ENCODE measurements at places on chromosomes 6 and 20. TPM values are rescaled to one million over a fixed set of nuclear protein-coding genes. Genes with fewer than 3 reads are reported as not detected.
A peak's percentile ranks its signal among the peaks of the same experiment; 100 is the strongest.

DNA sequence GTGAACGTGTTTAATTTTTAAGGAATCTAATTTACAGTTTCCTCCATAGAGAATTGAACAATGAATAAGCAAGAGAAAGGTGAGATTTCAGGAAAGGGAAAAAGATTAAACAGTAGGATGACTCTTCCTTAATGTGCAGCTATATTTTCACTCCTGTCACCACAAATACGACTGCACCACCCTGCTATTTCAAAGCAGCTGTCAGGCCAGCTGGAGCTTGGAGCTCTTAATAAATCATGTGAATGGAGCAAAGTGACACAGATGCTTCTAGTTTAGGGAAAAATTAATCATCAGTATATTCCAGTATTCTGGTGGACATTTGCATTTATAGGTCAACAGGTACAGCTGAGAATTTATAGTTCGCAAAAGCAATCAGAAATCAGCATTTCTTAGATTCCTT, 56.5 kb upstream of the PKIB start:
- no peak for DNase-seq

DNA sequence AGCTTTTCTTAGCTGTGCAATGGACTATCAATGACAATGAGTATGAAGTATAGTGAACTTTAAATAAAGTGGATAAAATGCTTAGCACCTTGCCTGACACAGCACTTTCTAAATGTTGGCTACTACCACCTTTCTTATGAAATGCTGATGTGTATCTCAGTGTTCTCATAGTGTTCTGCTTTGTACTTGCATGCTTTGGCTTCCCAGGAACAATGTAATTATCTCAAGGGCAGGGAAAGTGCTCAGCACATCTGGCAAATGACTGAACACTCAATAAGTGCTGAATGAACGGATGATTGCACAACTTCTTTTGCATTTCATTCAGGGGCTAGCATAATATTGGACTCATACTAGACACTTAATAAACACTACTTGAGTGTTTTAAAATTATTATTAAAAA, 28.2 kb upstream of the NOX3 start:
- DNase-seq = peak; percentile 92

Gene SPEF1
- 0.09 TPM for total RNA-seq

- DNase-seq = no peak
Measured at GRCh38 chr20:16260911-16261310, 312.3 kb downstream of the KIF16B start.

Gene KIF25
- total RNA-seq = not detected

DNA sequence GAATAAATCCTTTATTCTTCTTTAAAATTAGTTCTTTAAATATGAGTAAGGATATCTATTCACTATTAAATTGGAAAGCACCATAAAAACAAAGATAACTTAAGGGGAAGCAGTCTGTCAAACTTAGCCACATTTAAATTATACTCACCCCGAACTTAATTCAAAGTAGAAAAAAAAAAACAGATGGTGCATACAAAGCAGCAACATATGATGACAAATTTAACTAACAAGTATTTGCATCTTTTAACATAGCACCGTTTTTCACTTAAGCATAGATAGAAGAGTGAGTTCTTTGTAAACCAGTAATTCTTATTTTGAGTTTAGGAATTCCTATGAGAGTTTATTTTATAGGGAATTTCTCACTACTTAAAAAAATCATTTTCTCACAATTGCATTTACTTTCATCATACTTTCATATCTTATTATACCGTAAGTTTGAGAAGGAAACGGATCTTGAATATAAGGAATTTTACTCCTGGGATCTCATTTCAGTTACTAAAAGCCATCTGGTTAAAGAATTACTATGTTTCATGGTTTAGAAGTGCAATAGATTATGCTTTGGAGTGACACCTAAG, 828.2 kb upstream of the MAP3K7 start:
- DNase-seq = no peak

DNA sequence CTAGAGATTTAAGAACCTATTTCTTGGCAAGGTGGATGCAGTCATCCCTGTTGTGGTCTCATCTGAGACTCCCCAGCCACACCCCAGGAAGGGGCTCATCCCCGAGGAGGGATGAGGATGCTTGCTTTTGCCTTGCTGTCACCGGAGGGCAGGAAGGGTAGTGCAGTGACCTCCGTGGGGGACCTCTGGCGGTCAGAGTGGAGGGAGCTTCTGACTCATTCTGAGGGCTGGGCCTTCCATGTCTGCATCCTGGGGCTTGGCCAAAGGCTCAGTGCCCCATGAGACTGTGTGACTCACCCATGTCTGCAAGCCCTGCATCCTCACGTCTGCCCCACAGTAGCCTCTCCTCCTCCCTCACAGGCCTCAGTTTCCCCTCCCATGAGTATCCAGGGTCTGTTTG, 38.7 kb downstream of the UQCC2 start:
- DNase-seq = peak; percentile 96

Gene DLL1
- total RNA-seq = 4.9 TPM

DNA sequence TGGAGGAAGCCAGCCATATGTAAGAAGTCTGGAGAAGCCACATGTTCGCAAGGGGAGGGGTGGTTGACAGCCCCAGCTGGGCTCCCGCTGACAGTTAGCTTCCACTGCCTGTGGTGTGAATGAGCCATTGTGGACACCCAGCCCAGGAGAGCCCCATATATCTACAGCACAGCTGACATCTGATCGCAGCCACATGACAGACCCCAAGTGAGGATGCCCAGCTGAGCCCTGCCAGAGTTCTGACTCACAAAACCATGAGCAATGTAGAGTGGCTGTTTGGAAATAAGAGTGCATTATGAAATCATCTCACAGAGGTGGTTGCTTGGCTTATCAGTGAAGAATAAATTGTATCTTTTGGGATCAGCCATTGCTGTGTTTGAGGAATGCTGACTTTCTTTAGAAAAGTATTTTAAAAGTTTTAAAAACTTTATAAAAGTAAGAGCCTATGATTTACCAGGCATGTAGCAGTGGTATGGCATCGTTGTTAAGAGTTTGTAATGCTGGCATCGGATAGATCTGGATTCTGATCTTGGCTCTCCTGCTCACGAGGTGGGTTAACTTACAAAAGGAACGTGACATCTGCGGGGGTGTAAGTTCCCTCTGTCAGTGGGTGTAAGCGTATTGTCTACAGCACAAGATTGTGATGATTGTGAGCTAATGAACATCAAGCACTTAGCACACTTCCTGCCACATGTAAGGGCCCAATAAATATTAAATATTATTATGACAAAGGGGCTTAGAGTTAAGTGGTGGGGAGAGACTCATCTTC, 24.1 kb downstream of the CFAP61 start:
- peak; percentile 47 for DNase-seq

DNA sequence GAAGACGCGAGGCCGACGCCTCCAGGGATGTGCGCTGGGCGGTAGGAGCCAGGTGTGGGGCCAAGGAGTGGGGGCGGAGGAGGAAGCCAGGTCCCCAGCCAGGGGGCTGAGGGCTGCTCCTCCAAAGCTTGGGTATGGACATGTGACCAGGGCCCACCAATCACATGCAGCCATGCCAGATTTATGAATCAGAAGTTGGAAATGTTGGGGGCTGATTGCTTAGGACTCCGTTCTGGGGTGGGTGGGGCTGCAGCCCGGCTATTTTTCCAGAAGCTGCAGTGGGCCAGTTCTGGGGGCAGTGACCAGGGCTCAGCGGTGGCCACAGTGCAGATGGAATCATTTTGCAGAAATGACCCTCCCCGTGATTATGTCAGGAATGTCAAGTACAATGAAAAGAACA, 96.0 kb downstream of the CEBPB start:
- peak; percentile 94 for DNase-seq

Gene CFB
- 32.9 TPM for total RNA-seq

Gene ZC2HC1B
- not detected for total RNA-seq

DNA sequence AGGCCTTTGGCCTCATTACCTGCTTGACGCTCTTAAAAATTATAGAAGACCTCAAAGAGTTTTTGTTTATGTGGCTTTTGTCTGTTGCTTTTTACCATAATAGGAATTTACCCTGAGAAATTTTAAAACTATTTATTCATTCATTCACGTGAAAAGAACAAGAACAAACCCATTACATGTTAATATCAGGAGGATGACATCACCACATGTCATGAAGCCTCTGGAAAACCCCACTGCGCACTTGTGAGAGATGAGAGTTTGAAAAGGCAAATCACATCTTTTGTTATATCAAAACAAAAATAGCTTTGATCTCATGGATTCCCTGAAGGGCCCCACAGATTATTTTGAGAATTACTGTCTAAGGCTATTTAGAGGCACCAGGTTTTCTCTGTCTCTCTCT, 61.3 kb upstream of the EYA2 start:
- no peak for DNase-seq

Gene ZC3H12D
- 0.09 TPM for total RNA-seq

GRCh38 chr20:62886709-62887058, 25.1 kb upstream of the TCFL5 start:
- DNase-seq = no peak

Gene CST9L
- not detected for total RNA-seq

DNA sequence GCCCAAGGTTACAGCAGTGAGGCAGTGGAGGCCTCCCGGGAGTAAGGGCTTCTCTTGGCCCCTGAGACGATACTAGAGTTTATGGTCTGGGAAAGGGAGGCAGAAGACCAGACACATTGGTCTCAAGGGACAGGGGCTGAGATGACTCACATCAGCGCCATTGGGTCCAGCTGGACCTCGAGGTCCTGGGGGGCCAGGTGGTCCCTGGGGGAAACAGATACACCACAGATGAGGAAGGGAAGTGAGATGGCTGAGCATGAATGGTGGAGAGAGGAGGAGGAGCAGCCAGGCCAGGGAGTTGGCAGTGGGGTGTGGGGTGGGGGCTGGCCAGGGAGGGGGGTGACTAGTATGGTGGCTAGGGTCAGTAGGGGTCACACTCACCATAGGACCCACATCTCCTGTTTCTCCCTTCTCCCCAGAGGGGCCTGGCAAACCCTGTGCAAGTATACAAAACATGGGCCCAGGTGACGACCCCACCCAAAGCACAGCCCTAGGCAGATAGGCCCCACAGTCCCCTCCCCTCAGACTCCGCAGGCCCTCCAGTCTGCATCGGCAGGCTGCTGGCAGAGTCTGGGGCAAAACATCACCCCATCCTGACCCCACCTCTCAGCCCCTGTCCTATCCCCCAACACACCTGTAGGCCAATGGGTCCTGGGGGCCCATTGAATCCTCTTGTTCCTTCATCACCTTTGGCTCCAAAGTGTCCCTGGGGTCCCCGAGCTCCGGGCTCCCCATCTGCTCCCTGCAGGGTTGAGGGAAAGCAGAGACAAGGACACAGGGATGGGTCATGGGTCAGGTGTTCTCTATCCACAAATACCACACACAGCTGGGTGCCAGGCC, 21.9 kb downstream of the COL11A2 start:
- no peak for DNase-seq

Gene GOPC
- 37.3 TPM for total RNA-seq

- DNase-seq = peak; percentile 43
Measured at GRCh38 chr6:142210606-142211005, 63.5 kb downstream of the VTA1 start.

Gene SLC16A10
- total RNA-seq = not detected

DNA sequence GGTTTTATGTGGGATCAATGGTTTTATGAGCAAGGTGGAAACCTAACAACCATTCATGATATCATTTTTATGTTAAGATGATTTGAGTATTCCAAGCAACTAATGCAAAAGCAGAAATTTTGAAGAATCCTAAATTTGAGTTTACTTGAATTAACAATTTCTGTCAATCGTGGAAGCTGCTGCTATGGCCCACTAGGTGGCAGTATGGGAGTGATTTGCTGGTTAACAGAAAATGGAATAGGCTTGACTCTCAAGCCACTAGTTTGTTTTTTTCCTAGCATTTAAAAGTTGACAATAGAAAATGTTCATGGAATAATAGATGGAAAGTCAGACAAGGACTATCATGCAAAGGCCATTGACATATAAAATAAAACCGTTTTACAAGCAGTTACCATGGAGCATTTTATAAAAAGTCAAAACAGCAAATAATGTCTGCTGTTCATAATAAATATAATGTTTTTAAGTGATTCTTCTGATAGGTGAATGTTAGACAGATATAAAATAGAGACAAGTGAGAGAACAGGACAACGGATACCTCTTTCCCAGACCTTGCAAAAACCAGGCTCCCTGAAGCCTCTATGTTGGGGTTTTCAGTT, 43.0 kb upstream of the TMEM200A start:
- DNase-seq = peak; percentile 91

Gene UBR2
- 28.9 TPM for total RNA-seq

DNA sequence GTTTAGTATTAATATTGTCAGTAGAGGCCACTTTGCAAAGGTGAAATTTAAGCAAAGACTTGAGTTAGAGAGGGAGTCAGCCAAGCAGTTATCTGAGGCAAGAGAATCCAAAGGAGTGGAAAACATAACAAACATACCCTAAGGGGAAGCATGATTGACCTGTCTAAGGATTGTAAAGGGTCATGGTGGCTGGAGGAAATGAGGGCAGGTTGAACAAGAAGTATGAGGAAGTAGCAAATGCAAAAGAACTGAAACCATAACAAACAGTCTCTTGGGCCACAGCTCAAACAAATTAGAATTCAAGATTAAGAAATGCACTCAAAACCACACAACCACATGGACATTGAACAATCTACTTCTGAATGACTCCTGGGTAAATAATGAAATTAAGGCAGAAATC, 103.2 kb downstream of the FBXO5 start:
- DNase-seq = no peak

GRCh38 chr6:26216886-26217713, 129.9 kb downstream of the HFE start:
- peak; percentile 88 for DNase-seq

DNA sequence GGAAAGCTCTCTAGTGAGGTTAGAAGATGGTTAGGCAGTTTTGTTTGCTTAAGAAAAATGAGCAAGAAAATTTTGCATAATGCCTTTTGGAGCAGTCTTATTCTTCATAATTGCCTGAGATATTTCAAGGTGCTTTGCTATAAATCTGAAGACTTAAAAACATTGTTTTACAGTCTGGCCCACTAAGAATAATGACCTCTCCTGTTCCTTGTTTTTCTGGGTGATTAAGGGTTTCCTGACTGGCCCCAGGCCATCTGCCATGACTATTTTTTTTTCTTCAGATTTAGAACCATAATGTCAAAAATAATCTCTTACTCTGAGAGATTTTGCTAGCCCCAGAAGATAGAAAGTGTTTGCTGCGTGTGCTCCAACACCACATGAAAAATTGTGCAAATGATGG, 72.3 kb upstream of the CENPW start:
- DNase-seq = peak; percentile 66

Gene ALDH8A1
- 0.09 TPM for total RNA-seq

Gene HLA-DOB
- total RNA-seq = not detected

Gene CAPN11
- not detected for total RNA-seq

DNA sequence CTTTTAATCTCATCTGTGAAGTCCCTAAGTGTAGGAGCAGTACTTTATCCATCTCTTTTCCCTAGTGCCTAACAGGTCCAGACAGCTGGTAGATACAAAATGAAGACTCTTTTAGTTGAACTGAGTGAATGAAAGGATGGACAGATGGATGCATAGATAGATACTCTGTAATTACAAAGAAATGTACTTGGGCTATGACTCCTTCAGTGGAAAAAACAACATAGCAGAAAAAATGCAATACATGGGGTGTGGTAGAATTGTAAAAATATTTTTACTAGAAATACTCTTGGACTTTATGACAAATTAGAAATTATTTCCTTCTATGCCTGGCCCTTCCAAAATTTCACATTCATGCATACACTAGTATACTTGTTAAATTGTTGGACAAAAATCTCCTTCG, 29.3 kb downstream of the KCNQ5 start:
- peak; percentile 17 for DNase-seq

- no peak for DNase-seq
Measured at GRCh38 chr6:66731310-66731709, 1024.3 kb upstream of the EYS start.

Gene FOXQ1
- total RNA-seq = 1.3 TPM

Data from fibroblast of the aortic adventitia (primary cell).